ENCODE measurements at places on chromosomes 2 and 18. TPM values are rescaled to one million over a fixed set of nuclear protein-coding genes. Genes with fewer than 3 reads are reported as not detected.

GRCh38 chr2:177638507-177638906 is 245.9 kb downstream of the AGPS start:
- no peak for DNase-seq

- DNase-seq, result no peak
Observed at GRCh38 chr18:3514312-3515216, 64.6 kb downstream of the TGIF1 start.

DNA sequence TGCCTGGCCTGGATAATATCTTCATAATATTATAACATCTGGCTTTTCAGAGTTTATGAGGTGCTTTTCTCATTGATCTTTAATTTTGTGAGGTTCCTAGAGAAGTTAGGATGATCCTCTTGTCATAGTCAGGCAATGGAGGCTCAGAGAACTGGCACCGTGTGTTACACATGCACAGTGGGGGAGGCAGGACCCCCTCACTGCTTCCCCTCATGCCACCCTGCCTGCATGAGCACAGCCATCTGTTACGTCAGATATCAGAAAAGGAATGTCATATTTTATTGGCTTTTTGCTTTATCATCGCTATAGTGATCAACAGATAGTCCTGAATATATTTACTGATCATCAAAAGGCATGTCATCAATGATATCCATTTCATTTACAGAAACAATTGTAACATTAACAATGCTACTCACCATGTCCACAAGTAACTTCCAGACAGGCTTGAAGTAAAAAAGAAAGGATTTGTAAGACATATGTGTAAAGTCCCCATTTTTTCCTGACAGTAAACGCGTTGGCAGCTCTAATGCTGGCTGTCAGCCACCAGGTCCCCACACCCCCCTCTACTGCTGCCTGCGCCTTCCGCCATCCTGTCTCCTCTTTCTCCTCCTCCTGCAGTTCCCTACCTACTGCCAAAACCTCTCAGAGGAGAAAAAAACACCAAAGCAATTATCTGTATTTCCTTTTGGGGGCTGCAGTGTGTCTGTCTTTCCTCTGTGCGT is 18.8 kb downstream of the ENOSF1 start:
- DNase-seq, result no peak

- peak; percentile 30 for DNase-seq
Observed at GRCh38 chr2:95345563-95346230, 48.5 kb downstream of the KCNIP3 start.

ESPNL gene
- not detected for total RNA-seq

DNA sequence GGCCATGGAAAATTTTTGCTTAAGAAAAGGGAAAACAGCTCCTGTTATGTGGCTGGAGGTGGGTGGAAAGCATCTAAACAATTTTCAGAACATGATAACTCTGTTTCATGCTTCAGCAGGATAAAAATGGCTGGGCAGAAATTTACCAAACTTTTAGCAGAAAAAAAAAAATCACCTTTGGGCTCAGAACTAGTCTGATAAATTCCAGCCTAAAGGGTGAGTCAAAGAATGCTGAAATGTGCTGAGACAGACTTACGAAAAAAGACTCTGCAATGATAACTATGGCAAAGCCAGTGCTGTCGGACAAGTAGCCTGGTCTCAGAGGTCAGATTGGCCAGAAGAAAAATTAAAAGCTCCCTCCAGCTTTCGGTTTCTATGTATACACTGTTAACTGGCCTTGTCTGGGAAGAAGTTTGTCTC is 123.6 kb downstream of the LRATD1 start:
- no peak for DNase-seq

TACR1 gene
- total RNA-seq, result not detected

UGT1A4 gene
- total RNA-seq, result not detected

CYP26B1 gene
- total RNA-seq, result not detected

GRCh38 chr18:39359636-39360035 is 1794.0 kb upstream of the CELF4 start:
- no peak for DNase-seq

DNA sequence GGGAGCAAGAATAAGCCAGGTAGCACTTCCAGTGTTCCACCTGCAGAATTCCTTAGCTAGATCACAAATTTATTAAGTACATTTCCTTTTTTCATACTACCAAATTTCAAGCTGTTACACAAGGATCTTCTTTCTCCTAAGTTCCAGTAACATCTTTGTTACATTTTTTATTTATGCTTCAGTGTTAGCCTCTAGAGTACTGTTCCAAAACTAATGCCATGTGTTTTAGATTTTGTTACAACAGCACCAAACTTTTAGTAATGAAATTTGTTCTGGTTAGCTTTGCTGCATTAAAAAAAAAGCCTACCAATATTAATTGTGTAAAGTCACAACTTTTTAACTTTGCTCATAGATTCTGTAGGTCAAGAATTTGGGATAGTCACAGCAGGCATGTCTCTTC is 161.1 kb downstream of the CAMKMT start:
- DNase-seq, result no peak

GRCh38 chr2:216418981-216419380 is 6.7 kb downstream of the SMARCAL1 start:
- no peak for DNase-seq

- DNase-seq, result no peak
Observed at GRCh38 chr18:49994410-49994809, 181.1 kb upstream of the ACAA2 start.

LRRC30 gene
- total RNA-seq, result not detected

DNA sequence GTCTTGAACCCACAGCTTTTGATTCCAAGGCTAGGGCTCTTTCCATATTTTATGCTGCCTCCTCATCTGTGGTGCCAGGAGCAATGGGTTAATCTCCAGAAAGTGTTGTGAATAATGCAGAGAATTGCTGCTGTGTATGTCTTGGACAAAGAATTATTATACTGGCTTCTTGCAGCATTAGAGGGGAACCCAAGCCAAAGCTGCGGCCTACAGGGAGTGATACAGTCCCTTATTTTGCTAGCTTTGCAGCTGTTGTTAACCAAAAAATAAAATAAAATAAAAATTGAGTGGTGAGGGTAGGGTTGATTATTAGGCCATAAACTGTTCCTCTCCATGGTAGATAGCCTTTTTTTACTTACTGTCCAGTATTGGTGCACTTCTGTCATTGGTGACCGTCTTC is 16.7 kb downstream of the WIPF1 start:
- no peak for DNase-seq

OTX1 gene
- under 0.01 TPM for total RNA-seq

CTAGE1 gene
- total RNA-seq, result not detected

NAT8 gene
- total RNA-seq, result not detected

GRCh38 chr2:169664600-169664977 is 29.6 kb downstream of the CFAP210 start:
- no peak for DNase-seq

EML6 gene
- 0.77 TPM for total RNA-seq

- DNase-seq, result no peak
Observed at GRCh38 chr18:3907955-3908354, 458.0 kb downstream of the TGIF1 start.

SOX11 gene
- total RNA-seq, result not detected

ZNG1B gene
- total RNA-seq, result 18.0 TPM

CFAP53 gene
- 0.13 TPM for total RNA-seq

DNA sequence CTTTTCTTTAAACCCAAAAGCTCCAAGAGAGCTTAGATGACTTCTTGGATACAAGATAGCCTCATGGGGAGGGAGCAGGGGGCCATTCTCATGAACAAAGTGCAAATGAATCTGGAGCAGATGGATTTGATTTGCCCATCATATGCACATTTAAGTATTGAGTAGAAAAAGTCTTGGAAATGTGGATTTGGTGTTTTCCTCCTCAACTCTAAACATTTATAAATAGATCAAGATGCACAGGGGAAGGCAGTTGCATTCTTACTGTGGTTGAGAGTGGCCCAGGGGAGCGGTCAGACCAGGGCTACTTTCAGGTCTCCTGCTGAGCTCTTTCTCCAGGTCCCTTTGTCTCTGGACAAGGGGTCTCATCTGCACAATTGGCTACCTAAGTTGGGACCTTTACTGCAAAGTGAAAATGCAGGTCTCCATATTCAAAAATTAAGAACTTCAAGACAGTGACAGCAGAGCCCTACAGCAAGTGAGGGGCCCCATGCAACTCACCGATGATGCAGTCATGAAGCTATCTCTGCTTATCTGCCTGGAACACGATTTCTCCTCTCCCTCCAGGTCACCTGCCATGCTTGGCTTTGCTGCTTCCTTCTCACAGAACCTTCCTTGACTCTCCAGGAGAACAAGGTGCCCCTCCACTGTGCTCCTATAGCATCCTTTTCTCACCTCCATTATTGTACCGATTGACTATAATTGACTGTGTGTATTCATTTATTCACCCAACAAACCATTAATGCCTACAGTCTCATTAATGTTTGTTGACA is 145.4 kb downstream of the LPIN1 start:
- no peak for DNase-seq

GRCh38 chr2:120743657-120744056 is 8.0 kb downstream of the GLI2 start:
- no peak for DNase-seq

DNA sequence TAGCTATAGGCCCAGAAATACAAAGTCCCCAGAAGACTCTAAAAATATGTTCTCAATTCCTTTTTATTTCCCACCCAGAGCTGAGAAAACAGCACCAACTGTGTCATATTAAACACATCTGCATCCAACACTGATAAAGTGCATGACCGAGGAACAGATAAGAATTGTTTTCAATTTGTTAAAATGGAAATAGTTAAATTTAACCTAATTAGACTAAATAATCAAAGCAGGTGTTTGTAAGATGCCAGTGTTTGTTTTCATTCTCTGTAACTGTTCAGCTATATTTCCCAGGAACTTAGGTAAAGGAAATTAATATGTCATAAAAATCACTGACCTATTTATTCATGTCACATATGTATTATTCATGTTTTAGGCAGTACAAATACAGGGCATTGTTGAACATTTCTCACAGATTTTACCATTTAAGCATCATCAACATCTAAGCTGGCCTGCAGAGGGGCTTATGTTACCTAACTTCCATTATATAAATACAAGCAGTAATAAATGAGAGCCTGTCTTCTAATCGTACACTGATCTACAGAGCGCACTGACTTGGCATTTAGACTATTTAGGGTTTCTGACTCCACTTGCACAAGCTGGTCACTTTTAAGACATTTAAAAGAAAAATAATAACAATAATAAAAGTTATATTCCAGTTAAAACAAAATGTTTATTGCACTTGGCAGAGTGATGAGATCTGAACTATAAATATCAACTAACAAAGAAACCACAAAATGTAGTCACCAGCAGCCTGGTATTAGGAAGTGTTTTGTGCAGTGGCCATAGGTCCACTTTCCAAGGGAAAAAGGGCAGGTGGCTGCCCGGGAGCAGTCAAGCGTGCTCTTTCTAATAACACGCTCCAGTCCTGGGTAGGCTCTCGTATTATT is 86.6 kb upstream of the ZFP36L2 start:
- DNase-seq, result peak; percentile 69

GRCh38 chr2:689237-689636 is 12.0 kb upstream of the TMEM18 start:
- no peak for DNase-seq

DNA sequence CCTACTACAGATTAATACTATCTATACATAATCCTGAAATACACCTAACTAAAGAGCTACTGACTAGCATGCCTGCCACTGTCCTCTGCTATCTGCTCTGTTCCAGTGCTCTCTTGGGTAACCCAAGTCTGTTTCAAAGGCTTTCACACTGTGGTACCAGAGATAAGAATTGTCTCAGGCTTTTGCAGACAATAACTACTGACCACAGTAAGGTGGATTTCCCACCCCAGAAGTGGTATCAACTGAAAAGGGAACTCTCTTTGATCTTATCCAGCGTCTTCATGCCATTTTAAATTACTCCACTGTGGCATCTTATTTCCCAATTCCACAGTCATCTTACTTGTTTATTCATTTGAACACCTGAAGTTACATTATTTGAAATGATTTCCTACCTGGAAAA is 190.2 kb downstream of the IKZF2 start:
- DNase-seq, result no peak

NCL gene
- 107 TPM for total RNA-seq

DNA sequence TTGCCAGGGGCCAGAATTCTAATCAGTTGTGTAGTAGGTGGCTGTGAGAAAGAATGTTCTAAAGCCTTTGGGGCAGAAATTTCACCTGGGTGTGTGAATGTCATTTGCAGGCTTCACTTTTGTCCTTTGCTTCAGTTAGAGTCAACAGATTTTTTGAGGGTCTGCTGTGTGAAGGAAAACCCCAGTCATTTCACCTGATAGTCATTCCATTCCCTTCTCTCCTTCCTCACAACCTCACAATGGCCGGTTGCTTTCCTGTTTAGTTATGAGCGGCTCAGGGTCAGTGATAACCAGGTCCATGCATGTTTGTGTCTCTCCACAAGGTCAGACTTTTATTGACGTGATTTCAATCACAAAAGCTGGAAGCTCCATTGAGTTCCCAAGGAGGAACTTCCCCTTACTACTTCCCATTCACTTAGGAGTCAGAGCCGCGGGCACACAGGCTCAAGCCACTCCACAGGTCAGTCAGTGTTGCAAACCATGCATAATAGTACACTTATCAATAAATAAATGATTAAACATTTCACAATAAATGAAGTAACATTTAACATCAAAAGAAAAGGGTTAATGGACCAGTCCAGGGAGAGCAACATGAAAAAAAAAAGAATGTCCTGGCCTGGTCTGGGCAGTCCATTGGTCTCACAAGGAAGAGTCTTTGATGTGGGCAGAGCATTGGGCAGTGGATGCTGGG is 74.3 kb downstream of the NPAS2 start:
- DNase-seq, result no peak

GRCh38 chr2:16553226-16553625 is 112.4 kb downstream of the CYRIA start:
- DNase-seq, result peak; percentile 42

DNA sequence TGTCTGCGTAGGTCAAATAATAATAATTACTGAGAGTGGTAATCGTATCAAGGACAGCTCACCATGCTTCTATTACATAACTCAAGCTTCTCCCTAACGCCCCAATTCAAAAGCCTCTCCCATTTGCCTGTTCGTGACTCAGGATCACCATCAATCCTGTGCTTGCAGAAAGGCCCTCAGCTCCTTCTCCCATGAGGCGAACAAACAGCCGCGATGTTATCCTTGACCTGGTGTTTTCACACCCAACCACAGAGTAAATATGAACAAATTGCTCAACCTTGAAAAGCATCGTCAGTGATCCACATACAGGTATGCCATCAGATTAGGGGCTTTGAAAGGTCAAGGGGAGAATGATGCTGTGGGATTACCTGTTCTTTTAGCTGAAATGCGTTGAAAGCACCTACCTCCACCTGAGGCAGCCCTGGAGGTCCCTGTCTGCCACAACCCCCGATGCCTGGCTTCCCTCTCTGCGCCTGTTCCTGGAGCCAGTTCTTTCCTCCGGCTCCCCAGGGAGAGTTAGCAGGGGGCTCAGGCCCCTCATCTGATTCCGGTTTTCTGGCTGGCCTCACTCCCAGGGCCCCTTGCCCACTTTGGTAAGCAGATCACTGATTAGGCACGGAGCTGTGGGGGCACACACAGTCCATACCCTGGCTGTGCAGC is 39.1 kb upstream of the ODC1 start:
- DNase-seq, result no peak

DNA sequence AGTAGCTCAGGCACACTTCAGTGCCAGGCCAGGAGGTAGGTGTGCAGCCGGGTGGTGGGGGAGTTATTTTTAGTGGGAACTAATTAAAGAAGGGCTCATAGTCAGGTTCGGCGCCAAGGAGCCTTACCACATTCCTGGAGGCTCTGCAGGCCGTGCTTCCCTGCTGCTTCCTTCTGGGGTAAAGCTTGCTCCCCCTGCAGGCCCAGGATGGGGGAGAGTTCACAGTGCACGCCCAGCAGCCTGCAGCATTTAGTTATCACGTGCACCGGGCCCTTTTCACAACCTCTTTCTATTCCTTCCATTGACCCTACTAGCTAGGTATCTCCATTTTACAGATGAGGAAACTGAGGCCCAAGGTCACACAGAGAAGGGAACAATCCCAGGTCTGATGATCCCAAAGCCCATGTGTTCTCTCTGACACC is 2.5 kb downstream of the KCNF1 start:
- DNase-seq, result no peak

SGPP2 gene
- not detected for total RNA-seq

All from dermis microvascular lymphatic vessel endothelial cell (primary cell).